Cardiac muscle cell (in vitro differentiated cells and primary cell): ENCODE measurements at places on chromosomes 12 and 14. TPM values are rescaled to one million over a fixed set of nuclear protein-coding genes. Genes with fewer than 3 reads are reported as not detected.

DNA sequence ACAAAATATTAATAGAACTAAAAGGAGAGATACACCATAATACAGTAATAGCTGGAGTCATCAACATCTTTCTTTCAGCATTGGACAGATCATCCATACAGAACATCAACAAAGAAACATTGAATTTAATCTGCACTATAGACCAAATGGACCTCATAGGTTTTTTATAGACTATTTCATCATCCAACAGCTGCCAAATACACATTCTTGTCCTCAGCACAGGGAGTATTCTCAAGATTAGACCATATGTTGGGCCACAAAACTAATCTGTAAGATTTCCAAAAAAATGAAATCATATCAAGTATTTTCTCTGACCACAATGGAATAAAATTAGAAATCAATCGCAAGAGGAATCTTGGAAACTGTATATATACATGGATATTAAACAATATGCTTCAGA lies 86.9 kb downstream of the FSCB start:
- no peak for DNase-seq

GRCh38 chr14:99258341-99258861 lies 13.6 kb downstream of the BCL11B start:
- DNase-seq = no peak

DNA sequence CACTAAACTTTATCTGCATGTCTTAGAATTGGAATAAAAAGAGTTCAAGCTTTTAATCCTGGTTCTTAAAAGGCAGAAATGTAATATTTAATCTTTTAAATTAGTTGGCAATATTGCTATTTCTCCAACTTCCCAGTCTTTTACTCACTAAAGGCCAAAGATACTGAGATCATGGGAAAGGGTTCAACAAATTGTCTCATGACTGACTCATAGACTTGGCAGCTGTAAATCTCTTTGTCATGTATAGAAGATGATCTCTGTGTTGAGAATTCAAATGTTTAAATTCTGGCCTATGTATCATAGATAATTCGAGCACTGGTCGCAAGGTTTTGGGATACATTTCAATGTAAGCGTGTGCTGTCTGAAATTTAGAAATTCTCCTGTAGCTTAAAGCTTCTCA lies 40.1 kb upstream of the STRAP start:
- DNase-seq = peak; percentile 64

The BMAL2 gene
- polyA plus RNA-seq = 0.72 and 1.4 TPM in 2 replicates

GRCh38 chr14:104139460-104140212 lies 1.2 kb downstream of the KIF26A start:
- DNase-seq = no peak

GRCh38 chr14:102949801-102950451 lies 27.5 kb downstream of the AMN start:
- DNase-seq = no peak

GRCh38 chr12:27780612-27781408 lies 774 bp upstream of the MANSC4 start:
- peak; percentile 79 for DNase-seq

The CYP27B1 gene
- polyA plus RNA-seq = 0.33 TPM in 1 of 2 replicates, not detected in the other

DNA sequence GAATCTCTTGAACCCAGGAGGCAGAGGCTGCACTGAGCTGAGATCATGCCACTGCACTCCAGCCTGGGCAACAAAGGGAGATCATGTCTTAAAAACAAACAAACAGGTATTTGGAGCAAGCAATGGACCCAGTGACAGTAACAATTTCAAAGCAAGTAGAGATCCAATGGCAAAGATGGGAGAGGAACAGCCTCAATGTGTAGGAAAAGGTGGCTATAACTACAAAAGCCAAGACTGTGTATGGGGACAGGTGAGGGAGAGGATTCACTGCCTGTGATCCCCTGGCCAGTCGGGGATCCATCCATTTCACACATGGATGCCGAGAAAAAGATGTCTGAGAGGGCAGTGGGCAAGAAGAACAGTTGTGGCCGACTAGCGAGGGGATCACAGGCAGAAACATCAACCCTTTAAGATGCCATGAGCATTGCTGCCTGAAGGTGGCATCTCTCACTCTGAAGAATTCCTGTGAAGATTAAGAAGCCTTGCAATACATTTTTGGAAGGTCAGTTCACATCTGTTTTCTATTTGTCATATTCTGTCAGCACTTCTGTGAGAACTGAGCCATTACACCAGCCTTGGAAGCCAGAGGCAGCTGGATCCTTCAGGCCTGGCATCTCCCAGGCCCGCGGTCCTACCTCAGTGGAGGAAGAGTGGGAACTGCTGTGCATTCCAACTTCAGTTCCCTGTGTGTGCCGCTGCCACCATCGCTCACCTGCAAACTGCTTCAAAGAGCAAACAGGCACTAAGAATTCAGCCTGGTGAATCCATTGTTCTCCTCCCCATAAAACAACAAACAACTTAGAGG lies 54.5 kb upstream of the FRS2 start:
- peak; percentile 95 for DNase-seq

- peak; percentile 84 for DNase-seq
Measured at GRCh38 chr14:94036313-94037167, 10.4 kb downstream of the OTUB2 start.

- DNase-seq = peak; percentile 99
Measured at GRCh38 chr12:15629108-15629507, 160.1 kb downstream of the EPS8 start.

The EML5 gene
- 0.33 and 0.45 TPM in 2 replicates for polyA plus RNA-seq

The AMIGO2 gene
- polyA plus RNA-seq = 2.1 and 2.2 TPM in 2 replicates

DNA sequence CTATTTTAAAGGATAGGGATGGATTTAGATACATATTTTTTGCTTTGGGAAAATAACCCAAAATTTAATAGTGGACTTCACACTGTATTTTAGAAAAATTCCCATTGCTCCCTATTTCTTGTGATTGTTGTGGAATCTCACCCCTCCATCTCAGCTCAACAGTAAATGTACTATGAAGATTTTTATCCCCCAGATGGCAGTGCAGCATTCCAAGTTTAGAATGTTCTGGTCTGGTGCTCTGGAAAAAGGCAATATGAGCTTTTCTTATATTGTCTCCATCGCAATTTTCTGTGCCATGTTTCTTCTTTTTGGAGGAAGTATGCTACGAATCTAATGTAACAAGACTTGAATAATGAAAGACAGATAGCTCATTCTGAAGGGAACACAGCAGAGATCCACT lies 471.7 kb upstream of the SYT1 start:
- no peak for DNase-seq

The OAS2 gene
- polyA plus RNA-seq = not detected in 2 replicates

DNA sequence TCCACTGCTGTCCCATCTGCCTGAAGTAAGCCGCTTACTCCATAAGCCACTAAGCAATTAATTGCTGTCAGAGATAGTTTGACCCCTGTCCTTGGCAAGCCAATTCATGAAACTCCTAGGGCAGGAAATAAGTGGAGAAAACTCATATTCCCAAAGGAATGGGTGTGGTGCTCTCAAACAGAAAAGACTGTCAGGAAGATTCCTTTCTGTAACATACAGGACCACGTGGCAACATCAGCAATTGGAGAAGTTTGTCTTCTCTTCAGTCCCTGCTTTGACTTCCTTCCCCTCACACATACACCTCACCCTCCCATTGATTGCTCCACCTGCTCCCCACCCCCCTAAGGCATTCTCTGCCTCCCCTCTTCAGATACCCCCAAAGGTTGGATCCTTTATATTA lies 36.2 kb upstream of the MDM1 start:
- no peak for DNase-seq

DNA sequence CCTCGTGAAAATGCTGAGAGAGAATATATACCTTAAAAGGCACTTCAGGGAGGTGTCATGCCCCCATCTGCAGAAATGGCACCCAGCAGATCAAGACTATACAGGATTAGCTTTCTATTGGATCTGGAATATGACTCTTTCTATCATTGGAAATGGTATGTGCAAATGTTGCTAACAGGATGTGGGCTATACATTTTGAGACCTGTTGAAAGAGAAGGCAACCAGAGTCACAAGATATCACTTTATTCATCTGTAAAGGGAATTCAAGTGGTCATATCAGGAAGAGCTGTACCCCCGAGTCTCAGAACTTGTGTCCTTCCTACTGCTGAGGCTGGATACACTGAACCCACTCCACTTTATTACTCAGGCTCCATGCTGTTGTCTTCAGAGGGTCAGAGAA lies 46.1 kb upstream of the FRMD6 start:
- no peak for DNase-seq

GRCh38 chr14:34398024-34398423 lies 64.0 kb downstream of the SPTSSA start:
- peak; percentile 20 for DNase-seq

GRCh38 chr12:57817261-57817989 lies 1.1 kb downstream of the AVIL start:
- no peak for DNase-seq
